ENCODE measurements at places on chromosomes 16 and 17.

DNA sequence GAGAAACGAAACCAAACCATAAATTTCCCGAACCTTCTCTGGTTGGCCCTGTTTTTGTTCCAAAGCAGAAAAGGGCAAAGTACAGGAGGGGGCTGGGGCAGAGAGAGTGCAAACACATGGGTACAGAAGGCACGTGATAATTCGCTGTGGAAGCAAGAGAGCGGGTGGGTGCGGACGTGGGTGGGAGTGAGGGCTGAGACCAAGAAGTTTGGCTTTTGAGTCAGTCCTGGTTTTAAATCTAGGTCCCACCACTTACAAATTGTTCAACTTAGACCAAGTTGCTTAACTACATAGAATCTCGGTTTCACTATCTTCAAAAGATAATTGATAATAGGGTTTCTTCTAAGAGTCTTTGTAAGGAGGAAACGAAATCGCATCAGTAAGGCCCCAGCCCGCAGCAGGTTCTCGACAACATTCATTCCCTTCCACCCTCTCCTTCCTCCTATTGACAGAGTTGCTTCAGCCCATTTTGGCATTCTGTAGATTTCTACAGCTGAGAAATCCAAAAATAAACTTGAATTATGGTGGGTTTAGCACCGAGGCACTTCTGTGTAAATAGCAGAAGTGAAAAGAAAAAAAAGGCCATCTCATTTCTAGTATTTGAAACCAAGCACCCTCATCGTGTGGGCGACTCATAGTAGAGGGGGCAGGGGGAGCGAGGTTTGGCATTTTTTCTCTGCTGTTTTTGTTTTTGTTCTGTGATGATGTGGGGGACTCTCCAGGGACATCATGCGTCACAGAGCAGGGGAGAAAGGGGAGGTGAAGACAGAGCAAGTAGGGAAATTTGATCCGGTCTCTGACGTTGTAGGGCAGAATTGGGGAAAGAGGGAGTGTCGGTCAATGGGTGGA is 33.6 kb upstream of the CCR7 start:
- peak; percentile 12 for DNase-seq

- no peak for DNase-seq
Measured at GRCh38 chr16:84332975-84333684, 35.2 kb upstream of the ATP2C2 start.

DNA sequence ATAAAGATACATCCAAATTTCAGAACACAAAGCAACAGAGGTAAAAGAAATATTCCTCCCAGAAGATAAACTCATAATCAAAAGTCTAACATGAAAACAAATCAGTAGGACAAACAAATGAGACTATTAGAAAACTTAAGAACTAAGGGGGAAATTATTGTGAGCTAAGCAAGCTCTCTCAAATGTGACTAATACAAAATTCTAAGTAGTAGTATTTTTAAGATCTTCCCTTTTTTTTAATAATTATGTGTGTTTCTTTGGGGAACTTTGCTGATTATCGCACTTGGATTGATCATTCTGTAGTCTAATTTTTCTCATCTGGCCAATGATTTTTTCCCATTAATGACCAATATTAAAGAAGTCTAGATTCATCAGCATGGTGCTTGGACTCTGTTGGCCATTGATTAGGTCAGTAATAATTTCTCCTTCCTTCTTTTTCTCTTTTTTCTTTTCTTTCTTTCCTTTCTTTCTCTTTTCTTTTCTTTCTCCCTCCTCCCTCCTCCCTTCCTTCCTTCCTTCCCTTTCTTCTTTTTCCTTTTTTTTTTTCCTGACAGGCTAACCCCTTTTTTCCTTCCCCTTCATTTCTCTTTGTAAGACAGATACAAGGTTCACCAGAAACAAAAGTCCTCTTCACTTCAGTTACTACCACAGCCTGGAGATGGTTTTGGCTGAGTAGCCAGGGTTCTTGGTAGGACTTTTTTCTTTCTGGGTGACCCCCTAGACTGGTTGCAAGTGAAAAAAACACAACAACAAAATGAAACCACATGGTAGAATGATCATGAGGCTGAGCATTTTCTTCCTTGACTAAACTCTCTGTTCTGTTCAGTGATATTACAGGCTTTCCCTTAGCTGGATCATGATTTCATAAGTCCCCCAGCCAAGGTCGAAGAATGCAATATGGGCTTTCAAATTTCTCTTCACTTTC is 2.9 kb upstream of the ABCA6 start:
- no peak for DNase-seq

DNA sequence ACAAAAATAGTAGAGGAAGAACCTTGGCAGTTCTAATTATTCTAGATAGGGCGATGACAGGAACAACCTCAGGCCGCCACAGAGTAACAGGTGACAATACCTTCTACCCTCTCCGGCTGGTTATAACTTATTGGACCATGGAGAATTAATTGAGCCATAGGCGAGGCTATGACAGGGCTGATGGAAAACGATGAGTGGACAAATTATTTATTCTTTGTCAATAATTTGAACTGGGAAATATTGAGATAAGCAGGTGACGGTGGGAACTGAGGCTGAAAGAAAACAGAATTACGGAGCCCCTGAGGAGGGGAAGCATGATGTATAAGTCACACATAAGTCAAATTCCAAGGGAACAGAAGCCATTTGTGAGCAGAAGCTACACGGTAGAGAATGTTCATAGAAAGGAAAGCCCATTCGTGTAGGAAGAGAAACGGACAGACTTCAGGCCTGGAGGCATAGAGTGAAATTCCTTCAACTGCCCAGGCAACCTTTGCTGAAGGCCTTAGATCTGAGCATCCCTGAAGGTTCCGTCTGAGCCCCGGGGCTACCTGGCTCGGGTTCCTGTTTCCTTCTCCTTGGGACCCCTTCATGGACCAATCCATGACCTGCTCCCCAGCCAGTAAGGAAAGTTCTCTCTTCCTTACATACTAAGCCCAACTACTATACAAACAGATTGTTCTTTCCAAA is 158.1 kb downstream of the MAP2K4 start:
- DNase-seq = no peak

DNA sequence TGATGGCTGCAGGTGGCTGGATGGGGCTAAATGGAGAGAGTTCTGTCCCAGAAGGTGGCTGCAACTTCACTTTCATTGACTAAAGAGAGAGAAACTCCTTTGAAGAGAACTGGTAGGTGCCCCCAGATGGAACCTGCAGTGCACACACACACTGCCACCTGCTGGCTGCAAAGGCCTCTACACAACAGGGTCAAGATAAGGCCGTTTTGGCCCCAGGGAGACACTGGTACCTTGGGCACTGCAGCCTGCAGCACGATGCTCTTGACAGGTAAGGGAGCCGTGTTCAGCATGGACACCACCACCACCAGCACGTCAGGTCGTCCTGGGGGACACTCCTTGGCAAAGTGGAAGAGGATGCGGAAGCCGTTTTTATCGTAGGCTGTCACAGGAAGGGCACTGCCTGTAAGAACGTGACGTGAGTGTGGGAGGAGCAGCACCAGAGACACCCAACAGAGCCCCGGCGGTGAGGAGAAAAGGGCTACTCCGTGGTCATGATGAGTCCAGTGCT is 22.7 kb downstream of the GGA3 start:
- DNase-seq = peak; percentile 52

GRCh38 chr17:77831474-77832179 is 126.9 kb upstream of the TNRC6C start:
- DNase-seq = peak; percentile 60

DNA sequence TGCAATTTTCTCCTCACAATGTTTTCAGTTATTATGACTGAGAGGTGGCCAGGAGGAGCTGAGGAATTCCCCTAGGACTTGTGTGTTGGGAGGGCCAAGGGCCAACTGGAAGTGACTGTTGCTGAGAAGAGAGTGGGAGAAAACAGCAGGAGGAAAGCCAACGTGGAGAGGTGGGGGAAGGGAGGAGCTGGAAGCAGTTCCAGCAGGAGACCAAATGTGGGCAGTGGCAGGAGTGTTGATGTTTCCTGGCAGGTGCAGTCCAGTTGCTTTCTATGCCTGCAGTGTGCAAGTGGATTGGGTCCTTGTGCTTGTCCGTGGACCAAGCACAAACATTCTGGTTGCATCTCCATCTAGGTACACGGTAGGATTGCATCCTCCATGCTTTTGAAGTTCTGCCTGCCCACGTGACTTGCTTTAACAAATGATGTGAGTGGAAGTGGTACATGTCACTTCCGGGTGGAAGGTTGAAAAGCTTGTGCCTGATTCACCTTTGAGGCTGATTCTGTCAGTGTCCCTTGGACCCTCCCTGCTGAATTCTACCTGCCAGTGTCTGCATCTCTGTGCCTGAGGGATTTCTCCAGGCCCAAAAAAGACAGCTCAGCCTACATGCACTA is 54.7 kb upstream of the CRHR1 start:
- DNase-seq = no peak

GRCh38 chr17:82019690-82020571 is 2.7 kb downstream of the CENPX start:
- DNase-seq = peak; percentile 32

DNA sequence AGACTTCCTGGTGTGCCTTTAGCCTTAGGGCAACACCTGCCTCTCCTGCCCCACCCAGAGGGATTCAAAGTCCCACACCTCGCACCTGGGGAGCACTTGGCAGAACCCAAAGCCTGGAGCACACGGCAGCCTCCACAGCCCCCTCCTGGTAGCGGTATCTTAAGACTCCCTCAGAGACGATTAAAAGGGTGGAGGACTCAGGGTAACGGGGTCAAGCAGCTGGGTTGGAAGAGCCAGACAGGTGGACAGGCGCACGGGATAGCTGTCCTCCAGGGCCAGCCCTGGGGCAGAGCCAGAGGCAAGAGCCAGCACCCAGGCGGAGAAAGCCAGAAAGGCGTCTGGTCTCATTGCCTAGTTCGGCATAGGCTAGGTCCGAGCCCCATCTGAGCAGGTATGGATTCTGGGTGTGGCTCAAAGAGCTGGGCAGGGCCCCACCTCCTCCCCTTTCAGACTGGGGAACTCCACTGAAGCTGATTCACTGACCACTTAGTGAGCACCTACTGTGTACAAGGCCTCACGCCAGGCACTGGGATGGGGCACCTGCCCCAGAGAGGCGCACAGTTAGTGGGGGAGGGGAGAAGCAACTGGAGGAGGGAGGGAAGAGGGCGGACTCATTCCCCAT is 55.0 kb upstream of the MEAK7 start:
- DNase-seq = no peak

DNA sequence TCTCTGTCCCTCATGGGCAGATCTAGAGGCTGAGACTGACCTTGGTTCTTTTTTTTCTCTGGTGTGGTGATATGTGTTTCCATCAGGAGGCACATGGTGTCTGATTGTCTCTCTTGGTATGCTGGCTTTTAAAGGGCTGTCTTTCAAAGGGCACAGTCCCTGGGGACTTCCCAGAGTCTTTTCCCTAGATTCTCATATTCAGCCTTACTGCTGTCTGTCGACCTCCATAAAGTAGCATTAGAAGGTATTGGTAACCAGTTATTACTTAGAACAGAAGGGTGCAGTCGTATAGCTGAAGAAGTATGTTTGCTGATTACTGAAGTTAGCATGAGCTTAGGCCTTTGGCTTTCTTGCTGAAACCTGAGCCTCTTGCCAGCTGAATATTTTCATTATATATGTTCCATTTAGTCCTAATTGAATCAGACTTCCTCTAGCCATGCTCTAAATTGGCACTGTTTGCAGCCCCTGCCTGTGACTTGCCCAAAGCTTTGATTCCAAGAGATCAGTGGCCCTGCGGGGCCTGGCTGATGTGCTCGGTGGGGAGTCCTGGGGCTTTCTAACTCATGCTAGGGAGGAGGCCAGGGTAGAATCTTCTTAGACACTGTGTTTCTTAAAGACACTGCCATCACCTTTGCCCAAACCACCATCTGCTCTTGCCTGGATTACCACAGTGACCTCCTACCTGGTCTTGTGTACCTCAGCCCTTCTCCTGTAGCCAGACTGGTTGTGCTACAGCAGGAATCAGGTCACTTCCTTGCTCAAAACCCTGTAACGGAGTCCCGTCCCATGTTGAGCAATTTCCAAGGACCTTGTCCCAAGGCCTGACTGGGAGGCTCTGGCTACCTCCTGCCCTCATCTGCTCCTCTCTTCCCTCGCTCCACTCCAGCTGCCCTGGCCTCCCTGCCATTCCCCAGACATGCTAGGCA is 71.5 kb downstream of the WWP2 start:
- DNase-seq = no peak

DNA sequence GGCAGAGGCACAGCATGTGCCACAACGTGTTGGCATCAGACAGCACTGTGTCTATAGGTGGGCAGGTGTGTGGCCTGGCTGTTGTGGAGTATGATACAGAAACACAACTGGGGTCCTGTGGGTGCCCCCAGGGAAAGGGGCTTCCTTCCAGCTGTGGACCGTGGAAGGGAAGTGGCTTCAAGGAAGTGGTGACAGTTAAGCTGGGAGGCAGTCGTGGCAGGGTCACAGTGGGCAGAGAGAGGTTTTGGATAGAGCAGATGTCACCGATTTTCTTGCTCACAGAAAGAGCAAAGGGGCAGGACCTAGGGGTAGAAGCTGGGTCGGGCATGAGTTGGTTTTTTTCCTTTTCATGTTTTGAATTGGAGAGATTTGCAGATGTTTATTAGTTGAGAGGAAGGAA is 11.2 kb upstream of the ORAI3 start:
- DNase-seq = no peak

DNA sequence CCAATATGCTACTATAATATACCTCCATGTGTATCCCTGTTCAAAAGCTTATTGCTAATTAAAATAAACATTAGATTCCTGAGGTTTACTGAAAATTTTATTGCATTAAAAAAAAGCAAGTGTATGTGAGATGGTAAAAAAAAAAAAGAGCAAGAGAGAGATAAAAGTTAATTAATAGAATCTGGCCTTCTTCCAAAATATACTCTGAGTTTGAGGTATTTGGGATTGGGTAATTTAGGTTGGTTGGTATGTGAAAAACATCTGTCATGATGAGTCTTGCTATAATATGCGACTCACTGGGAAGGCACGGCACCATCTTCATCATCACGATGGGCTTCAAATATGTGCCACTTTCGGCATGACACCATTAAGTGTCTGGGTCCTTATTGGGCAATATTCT is 711.1 kb upstream of the SOX9 start:
- peak; percentile 90 for DNase-seq

GRCh38 chr17:6334386-6334785 is 100.5 kb downstream of the AIPL1 start:
- DNase-seq = no peak

DNA sequence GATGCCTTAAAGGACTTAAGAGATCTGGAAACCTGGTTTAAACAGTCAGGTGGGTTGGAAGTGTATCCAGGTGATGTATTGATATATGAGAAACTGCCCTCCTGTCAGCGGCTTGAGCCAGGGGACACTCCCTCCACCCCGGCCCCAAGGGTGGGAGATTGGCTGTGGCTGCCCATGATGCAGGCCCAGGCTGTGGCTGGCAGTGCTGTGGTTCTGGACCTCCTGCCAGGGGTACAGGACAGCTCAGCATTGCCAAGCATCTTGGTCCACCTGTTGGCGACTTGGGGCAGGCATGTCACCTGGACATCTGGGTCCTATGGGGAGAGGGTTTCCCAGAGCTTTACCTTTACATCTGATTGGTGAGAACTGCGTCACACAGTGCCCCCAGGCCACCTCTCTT is 201.0 kb downstream of the SPECC1 start:
- DNase-seq = no peak

DNA sequence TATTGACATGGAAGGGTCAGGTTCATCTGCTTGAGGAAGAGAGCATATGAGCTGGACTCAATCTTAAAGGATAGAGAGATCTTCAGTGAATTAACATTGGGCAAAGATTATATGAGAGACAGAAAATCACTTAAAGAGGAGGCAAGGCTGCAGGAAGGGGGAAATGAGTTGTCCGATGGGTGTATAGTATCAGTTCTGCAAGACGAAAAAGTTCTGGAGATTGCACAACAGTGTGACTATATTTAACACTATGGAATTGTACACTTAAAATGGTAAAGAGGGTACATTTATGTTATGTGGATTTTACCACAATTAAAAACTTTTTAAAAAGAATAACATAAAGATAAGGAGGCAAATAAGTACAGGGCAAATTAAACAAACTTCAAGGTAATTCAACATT is 80.7 kb downstream of the HELZ start:
- no peak for DNase-seq

- DNase-seq = no peak
Measured at GRCh38 chr16:16108759-16109158, 114.5 kb downstream of the ABCC6 start.
